Stimulated activated CD8-positive, alpha-beta memory T cell treated with anti-CD3 and anti-CD28 coated beads, Interleukin-15, amount 100 ng/mL, for 48 hours (primary cell): ENCODE measurements at places on chromosomes 7 and 10.

DNA sequence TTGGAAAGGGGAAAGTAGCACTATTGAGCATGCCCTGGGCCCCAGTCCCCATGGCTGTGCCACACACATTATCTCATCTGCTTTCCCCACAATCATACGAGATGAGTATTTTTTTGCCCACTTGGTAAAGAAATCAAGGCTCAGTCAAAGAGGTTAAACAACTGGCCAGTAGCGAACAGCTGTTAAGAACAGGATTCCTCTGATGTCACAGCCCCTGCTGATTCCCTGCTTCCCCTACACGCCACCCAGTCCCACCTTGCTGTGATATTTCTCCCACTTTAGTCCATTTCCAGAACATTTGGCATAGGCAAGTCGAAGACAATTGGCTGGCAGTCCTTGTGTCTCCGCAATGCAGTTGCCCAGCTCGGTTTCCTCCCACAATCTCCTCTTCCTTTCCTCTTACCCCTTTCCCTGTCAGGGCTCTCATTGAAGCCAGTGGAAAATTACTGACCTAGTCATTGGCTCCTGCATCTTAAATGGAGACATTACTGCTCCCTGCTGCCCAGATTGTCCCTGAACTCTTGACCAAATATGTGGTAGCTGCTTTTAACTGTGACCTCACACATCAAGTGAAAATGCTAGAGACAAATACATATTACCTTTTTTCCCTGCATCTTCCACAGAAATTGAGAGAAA lies 56.5 kb upstream of the EEPD1 start:
- no peak for DNase-seq

DNA sequence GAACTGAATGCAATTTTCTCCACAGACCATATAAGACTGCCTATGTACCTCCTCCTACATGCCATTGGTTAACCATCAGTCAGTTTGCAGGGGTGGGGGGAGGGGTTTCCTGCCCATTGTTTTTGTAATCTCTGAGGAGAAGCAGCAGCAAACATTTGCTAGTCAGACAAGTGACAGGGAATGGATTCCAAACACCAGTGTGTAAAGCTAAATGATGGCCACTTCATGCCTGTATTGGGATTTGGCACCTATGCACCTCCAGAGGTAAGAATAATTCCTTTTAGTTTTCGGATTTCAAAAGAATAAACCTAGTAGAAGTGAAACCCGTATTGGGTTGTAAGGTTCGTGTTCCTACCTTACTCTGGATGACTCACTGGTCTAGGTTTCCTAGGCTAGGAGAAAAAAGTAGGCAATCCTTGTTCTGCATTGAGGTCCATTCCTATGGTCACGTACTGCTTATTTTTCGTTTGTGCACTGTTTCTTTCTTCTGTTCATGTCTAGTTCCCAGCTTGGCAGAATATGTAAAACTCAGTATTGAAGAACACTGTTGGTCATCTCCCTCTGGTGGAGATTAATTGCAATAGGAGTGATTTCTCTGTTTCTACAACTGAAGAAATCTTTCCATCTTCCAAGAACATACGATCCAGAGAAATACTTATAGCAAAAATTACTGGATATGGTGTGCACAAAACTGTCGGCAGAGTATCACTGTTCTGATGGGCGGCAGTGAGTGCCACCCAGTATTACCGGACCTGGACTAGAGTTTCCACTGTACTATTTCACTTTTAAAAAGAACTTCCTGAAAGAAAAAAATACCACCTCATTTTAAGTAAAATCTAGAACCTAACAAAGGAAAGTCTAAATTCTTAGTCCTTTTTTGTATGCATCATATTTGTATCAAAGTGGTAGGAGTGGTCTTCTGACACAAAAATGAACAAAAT lies at the start of gene AKR1C3:
Gene AKR1C3 (plus strand): TSS at position 150 of the 941 bp plus-strand sequence. CDS start 31 bp downstream, at position 181.
- no peak for DNase-seq

DNA sequence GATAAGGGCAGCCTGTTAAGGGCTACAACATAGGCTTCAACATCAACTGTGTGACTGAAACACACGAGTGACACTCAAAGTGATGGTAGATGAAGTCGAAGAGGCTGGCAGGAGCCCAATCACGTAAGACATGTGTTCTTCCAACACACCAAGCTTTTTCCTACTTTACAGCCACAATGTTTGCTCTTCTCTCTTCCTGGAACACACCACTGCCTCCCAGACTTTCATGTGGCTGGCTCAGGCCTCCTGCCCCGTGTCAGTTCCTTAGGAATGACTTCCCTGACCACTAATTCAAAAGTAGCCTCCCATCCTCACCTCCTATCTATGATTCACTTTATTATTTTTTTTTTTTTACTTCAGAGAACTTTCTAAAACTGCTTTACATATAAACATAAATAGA lies 209.2 kb downstream of the GPAM start:
- no peak for DNase-seq

DNA sequence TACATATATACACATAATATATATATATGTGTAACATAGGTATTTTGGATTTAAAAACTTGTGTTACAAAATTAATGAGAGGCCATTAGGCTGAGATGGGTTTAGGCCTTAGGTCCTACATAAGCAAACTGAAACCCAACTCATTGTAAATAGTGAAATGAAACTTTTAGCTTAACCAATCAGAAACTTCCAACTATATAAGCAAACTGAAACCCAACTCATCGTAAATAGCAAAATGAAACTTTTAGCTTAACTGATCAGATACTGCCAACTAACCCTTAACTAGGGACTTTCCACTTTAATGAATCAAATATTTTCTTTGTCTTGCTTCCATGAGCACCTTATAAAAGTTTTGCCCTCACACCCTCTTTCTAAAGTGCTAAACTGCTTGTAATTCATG lies 17.3 kb upstream of the SAMD9L start:
- no peak for DNase-seq

DNA sequence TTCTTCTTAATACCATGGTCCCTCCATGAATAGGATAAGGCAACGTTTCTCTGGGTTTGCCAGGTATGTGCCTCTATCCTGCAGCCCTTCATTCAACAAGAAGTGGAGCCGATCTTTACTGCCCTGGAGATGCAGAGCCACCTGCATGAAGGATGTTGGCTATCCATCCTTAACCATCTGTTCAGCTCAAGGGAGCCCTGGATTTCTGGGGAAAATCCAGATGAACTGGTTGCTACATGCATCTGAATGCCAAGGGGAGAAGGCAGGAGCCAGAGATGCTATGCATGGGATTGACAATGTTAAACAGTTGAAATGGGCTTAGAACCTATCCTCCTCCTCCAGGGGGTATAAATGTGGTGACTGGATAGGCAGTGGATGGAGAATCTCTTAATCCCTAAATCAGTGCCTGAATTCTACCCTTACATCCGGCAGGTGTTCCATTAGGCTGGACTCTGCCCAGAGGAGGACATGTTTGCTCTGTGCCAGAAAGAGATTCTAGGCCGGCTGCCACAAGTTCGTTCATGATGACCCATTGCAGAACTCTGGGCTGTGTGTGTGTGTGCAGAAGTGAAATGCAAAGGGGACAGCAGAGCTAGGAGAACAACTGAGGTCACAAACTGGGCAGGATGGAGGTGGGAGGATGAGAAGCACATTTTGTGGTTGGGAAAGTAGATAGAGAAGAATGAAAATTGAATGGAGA lies 15.6 kb downstream of the CPED1 start:
- no peak for DNase-seq

- DNase-seq: no peak
These were observed 61.0 kb upstream of the NFE2L3 start for GRCh38 chr7:26090927-26091519.

DNA sequence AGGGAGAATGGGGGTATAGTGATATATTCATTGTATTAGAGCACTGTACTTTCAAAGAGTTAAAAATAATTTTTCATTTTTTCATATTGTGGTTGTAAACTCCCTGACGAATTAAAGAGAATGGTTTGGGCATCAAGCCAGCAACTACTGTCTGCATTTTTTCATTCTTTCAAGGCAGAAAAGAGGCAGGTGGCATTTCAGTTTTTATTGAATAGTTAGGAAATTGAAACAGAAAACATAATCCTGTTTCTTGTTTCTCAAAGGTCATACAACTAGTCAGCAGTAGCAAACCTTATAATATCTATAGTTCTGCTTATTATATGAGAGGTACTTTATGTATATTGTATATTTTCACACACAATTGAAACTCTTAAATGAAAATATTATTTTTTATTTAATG lies 303.9 kb upstream of the KCND2 start:
- no peak for DNase-seq

DNA sequence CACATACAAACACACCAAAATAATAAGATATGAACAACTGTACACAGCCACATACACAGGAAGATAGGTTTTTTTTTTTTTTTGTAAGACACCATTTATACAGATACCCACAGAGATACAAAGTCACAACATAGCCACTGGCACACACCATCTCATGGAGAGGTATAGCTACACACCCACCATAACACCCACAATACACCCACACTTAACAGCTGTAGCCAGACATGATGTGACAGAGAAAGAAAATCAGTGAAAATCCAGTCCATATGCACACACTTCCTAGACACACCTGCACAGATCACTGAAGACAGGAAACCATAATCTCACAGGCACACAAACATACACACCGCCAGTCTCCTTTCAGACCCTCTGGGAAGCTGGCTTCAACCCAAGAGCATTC lies 62.4 kb upstream of the PAX2 start:
- no peak for DNase-seq

GRCh38 chr7:72337390-72338167 lies 74.6 kb downstream of the CALN1 start:
- no peak for DNase-seq

GRCh38 chr7:113134025-113134424 lies 15.7 kb upstream of the SMIM30 start:
- DNase-seq: no peak

GRCh38 chr7:68787566-68787965 lies 810.7 kb upstream of the AUTS2 start:
- DNase-seq: no peak

DNA sequence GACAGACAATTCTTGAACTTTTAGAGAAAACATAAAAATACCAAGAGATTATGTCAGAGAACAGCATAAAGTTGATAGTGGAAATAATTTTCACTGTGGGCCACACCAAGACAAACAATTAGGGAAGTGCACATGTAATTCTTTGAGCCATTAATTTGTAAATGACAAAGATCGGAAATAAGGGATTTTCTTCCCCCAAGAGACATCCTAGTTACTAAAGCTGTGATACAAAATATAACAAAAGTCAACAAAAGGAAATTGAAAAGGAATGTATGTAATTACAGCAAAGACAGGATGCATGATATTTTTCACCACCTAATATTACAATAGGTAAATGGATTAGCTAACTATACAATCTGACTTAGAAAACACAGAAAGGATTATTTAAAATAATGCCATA lies 12.4 kb upstream of the LRRC72 start:
- no peak for DNase-seq

GRCh38 chr7:90625562-90625961 lies 29.4 kb downstream of the CDK14 start:
- no peak for DNase-seq

DNA sequence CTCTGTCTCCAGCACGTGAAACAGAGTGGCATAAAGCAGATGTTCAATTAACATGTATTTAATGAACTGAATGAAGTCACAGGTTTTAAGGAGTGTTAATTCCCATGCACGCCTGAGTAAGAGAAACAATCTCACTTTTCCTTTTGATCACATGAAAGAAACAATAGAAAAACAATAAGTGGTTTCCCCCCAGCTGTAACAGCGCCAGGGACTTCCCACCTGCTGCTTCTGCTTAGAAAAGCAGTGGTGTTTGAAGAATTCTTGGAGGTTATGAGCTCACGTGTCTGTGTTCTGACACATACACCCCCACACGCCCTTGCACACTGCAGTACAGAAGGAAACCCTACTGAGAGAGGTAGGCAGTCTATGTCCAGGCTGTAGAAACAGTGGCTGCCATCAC lies 51.3 kb upstream of the FRMD4A start:
- peak; percentile 17 for DNase-seq

DNA sequence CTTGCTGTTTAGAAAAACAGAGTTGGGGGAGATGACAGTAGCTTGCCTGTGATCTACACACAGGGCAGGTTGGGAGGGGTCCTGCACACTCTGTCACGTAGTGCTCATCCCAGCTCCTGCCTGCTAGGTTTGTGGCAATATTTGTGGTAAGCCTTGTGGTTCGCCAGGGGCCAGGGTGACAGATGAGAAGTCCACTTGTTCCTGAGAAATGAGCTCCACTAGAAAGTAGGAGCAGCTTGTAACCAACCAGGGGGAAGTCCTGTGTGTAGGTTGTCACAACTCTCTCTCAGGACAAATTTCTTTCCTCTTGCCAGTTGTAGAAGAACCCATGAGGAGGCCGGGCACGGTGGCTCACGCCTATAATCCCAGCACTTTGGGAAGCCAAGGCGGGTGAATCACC lies 147.0 kb downstream of the TCF7L2 start:
- DNase-seq: no peak

GRCh38 chr10:86361156-86362128 lies 5.2 kb downstream of the GRID1 start:
- no peak for DNase-seq

DNA sequence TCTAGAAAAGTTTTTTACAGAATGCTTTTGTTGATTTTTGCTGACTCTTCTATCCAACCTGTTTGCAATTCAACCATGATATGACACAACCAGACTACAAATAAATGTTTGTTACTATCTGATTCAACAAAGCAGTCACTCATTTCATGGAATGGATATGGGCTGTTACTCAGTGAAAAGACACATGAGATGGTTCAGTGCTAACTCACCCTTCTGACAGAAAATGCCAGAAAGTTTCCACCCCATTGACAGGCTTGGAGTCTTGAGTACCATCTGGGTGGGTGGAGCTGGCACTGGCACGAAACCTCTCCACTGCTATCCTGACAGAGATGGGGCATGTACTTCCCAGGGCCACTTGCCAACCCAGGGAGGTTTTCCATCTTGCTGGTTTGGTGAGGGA lies 39.5 kb downstream of the RBM28 start:
- DNase-seq: no peak

GRCh38 chr7:20539201-20539600 lies 76.3 kb upstream of the ABCB5 start:
- DNase-seq: no peak

- DNase-seq: no peak
These were observed 164.6 kb downstream of the AUTS2 start for GRCh38 chr7:69762821-69763352.

DNA sequence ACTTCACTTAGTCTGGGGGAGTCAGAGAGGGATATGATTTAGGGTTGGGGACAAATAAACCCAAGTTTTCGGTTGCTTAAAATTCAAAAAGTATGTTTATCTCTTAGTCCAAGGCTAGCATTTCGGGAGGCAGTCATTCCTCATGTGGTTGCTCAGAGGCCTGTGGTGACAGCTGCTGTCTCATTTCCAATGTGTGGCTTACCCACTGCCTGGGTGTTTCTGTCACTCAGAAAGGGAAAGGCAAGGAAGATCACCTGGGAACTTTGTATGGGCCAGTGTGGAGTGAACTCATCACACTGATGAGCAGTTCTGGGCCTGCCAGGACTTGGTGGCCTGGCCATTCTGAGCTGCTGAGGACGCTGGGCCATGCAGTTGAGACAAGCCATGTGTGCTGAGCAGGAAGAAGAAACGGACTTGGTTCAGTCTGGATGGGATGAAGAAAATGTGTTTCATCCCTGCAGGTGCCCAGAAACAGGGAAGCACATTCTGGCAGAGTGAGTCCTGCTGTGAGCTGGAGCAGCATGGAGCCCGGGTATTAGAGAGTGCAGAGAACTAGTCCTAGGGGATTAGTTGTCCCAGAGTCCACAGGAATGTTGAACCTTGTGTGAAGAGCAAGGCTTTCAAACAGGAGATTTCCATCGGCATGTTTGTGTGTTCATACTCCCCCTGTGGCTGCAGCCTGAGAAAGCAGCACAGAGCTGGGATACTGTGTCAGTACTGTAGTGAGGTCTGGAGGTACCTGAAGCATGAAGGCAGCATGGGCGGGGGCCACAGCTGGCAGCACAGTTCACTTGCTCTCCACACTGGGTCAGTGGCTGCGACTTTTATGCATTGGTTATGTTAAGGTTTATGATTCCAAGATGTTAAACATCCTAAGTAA lies 211.1 kb upstream of the IGFBP3 start:
- no peak for DNase-seq
